ENCODE measurements at places on chromosomes 12 and 14.
A peak's percentile ranks its signal among the peaks of the same experiment; 100 is the strongest.

DNA sequence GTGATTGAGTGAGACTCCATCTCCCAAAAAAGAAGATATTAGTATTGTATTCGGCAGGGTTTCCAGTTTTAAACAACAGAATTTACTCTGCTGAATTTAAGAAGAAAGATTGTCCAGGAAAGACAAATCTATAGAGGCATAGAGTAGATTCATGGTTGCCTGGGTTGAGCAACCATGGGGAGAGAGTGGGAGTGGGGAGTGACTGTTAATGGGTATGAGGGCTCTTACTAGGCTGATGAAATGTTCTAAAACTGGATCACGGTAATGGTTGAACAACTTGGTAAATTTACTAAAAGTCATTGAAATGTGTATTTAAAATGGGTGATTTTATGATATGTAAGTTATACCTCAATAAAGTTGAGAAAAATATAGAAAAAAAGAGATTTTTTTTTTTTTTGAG, 13.9 kb upstream of the C12orf76 start:
- no peak for DNase-seq

DNA sequence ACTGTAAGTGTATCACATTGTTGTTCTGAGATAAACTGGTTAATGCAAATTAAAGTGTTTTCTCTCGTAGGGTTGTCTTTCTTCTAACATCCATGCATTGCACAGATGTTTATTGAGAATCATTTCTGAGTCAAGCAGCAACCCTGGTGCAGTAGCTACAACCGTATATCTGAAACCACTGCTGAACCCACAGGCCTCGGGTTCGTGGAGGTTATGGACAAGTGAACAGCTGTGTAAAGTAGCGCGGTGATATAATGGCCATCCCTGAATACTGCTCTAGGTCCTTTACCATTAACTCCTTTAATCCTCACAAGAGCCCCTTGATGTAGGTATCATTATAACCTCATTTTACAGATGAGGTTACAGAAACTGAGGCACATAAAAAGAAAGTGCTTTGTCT, 486.1 kb upstream of the TMEM132C start:
- DNase-seq = no peak

GRCh38 chr12:65331456-65331855, 53.0 kb downstream of the MSRB3 start:
- no peak for DNase-seq

- no peak for DNase-seq
Measured at GRCh38 chr14:67077921-67078320, 111.3 kb upstream of the GARIN2 start.

DNA sequence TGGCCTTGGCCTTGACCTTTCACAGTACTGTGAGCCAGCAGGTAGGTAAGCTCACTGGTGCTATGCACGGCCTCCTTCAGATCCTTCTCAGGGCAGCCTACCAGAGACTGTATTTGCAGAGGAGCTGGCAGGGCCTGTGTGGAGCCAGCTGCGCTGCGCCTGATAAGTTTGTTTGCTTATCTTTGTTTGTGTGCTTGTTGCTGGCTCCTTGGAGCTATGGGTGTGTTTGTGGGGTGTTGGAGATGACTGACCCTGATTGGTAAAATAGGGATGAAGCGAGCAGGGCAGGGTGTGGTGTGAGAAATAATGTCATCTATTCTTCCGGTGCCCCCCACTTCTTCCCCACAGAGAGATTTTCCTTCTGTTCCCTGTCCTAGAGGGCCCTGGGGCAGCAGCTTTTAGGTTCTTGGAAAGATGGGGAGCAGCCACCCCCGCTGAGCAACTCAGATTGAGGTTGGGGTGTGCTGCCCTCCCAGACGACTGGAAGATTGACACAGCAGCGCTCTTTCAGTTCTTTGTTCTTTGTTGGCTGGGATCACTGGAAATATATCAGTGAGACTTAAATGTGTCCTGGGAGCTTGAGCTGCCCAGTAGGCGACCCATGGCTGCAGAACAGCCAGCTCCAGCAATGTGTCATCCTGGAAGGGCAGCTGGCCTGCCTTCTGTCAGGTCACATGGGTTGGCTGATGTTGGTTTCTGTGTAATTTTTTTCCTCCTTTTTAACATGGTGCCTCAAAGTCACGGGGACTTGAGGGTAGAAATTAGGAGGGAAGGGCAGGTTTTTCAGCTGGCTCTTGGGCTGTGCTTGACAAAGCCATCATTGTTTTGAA, 19.6 kb downstream of the MLXIP start:
- DNase-seq = no peak

- no peak for DNase-seq
Measured at GRCh38 chr14:59107819-59108218, 80.6 kb upstream of the DAAM1 start.

- no peak for DNase-seq
Measured at GRCh38 chr14:59303216-59303615, 114.7 kb downstream of the DAAM1 start.

DNA sequence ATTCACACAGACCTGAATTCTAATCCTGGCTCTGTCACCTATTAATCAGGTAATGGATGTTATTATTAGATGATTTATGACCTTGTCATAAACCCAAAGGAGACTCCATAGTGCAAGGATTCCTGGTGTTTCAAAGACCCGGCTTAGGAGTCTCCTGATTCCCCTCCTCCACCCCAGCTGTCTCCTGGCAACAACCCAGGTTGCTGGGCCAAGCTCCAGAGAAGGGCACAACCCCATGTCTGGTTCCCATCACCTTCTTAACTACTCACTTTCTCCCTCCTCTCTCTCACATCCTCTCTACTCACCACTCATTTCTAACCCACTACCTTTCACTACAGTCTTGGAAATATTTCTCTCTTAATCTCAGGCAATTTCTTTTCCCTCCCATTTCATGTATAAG, 41.6 kb downstream of the RHOJ start:
- DNase-seq = no peak

DNA sequence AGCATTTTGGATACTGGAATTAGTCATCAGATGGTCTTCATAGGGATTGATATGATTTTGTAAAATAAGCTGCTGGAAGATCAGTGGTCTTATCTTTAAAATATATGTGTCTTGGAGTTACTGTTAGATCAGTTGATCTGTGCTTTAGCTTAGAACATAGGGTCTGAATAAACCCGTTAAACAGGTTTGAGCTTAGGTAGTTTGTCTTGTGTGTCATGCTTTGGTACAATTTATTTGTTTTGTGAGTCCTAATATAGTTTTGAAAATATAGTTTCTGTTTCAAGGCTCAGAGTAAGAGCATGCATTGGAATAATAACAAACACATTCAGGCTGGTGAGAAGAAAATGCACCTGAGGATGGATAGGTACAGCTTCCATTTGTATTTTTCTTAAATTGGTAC, 505.0 kb downstream of the SLC16A7 start:
- no peak for DNase-seq

DNA sequence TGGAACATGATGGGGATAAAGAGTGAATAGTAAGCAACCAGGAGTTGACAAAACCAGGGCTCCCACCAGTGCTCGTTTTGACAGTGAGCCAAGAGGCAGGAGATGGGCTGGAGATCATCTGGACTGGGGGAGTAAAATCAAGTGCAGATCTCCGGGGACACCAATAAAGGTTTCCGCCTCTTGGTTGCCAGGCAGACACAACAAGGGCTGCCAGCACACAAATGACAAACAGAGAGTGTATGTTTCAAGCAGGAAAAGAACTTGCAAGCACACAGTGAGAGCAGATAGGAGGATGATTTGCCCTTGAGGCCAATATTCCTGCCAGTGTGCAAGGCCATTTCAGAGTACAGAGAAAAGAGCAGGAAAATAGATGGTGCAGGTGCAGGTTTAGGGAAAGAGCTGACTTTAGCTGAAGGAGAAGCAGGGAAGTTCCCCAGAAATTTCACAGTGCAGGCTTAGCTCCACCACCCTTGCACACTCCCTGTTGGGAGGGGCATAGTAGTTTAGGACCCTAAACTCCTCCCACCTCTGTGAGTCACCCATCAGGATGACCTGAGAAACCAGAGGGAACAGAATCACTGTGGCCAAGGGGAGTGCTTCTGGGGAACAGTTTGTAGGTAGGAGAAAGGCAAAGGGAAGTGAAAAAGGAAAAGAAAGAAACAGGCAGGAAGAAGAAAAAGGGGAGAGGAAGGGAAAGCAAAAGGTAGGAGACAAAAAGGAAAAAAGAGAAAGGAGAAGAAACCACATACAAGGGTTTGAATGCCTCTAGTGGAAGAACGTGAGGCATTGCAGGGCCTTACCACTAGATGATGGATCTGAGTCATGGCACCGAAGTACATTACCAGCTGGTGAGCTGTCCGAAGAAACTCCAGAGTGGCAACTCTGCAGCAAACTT, 404.4 kb downstream of the SLC6A15 start:
- no peak for DNase-seq

- no peak for DNase-seq
Measured at GRCh38 chr12:19779395-19780056, 340.2 kb downstream of the AEBP2 start.

GRCh38 chr12:30643366-30643765, 52.3 kb downstream of the IPO8 start:
- no peak for DNase-seq

DNA sequence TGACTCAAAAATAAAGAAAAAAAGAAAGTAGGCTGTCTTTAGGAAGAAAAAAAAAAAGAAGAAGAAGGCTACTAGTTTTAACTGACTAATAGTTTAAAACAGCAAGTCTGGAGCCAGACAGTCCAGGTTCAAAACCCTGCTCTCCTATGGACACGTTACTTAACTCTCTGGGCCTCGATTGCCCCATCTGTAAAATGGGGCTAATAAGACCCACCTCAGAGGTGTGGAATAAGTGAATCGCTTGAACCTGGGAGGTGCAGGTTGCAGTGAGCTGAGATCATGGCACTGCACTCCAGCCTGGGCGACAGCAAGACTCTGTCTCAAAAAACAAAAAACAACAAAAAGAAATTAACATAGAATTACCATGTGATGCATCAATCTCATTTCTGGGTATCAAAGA, 10.5 kb upstream of the SCARB1 start:
- DNase-seq = no peak

- DNase-seq = peak; percentile 39
Measured at GRCh38 chr12:55996201-55996714, 818 bp upstream of the SUOX start.

DNA sequence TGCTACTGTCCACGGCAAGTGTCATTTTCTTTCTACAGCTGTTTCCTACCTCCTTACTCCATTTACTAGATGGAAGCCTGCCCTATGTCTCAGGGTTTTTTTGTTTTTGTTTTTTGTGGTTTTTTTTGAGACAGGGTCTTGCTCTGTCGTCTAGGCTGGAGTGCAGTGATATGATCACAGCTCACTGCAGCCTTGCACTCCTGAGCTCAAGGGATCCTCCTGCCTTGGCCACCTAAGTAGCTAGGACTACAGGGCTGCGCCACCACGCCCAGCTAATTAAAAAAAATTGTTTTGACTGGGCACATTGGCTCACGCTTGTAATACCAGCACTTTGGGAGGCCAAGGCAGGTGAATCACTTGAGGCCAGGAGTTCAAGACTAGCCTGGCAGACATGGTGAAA, 14.7 kb downstream of the TUBA1A start:
- DNase-seq = no peak

- DNase-seq = no peak
Measured at GRCh38 chr12:53612978-53613377, 13.2 kb downstream of the ATF7 start.

DNA sequence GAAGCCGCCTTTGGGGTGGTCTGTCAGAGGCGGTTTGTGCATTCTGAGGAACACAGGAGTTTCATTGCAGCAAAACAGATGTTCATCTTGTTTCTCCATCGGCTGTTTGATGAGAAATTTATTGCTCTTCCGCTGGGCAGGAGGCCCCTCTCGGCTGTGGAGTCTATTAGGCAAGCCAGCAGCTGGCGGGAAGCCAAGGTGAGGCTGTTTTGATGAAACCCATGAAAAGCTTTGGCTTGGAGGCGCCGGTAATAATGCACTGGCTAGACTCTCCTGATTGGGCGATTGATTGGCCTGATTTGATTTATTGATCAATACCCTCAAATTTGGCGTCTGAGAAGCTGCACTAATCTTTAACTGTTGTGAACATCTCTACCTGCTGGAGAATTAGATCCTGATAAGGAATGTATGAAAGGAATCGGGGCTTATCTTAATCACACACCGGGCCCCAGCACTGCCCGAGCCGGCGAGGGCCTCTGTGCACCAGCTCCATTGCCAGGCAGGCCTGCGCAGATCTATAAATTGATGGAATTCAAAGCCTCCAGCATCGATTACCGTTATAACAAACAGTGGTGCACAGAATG, 187.7 kb downstream of the PHETA1 start:
- no peak for DNase-seq

DNA sequence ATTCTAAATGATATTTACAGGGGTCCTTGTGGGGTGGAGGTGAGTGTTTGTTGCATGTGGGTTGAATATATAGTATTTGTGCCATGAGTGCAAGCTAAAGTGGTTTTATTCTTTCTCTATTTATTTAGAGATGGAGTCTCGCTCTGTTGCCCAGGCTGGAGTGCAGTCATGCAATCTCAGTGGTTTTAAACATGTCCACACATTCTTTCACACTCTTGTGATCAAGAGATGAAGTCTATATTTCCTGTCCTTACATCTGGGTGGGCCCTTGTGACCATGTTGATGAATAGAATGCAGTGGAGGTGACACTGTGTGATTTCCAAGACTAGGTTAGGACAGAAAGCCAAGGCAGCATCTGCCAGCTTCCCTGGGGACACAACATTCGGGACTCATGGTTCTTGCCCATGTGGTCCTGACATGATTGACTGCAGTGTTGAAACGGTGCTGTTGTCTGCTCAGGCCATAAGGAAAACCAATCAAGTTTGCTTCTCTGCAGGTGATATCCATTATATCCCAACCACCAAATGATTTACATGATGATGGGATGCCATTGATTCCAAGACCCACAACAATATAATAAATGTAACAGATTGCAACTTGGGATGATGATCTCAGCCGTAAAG, 172.6 kb downstream of the SUDS3 start:
- no peak for DNase-seq

DNA sequence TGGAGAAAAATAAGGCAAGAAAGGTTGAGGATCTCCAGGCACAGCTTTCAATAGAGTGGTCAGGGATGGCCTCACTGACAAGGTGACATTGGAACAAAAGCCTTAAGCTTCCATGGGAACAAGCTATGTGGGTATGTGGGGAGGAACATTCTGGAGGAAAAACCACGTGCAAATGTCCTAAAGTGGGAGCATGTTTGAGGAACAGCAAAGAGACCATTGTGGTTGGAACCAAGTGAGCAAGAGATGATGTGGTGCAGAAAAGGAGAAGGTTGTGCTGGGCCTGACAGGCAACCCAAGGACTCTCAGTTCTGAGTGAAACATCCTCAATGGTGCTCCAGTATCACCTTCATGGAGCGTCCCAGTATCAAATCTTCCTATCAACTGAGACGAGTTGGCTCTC, 184.0 kb downstream of the CAND1 start:
- no peak for DNase-seq

GRCh38 chr14:90297876-90298629, 33.7 kb downstream of the NRDE2 start:
- DNase-seq = no peak
